Muscle of leg (tissue), 16 donors: ENCODE measurements at places on chromosomes 16 and 17. TPM values are rescaled to one million over a fixed set of nuclear protein-coding genes. Genes with fewer than 3 reads are reported as not detected.

BTBD17 gene
- polyA plus RNA-seq = 0.08 TPM

TLCD3B gene
- 0.79 TPM for polyA plus RNA-seq

ABCA6 gene
- 12.6 TPM for polyA plus RNA-seq

IGSF6 gene
- 3.2 TPM for polyA plus RNA-seq

RHBDF1 gene
- 53.3 TPM for polyA plus RNA-seq

CRHR1 gene
- not detected for polyA plus RNA-seq
